Keratinocyte (primary cell): ENCODE measurements at places on chromosomes 3 and 15. TPM values are rescaled to one million over a fixed set of nuclear protein-coding genes. Genes with fewer than 3 reads are reported as not detected.
A peak's percentile ranks its signal among the peaks of the same experiment; 100 is the strongest.

EPHA3 gene
- polyA plus RNA-seq: 0.02 to 0.52 TPM (median 0.13 TPM) in 3 replicates

HEG1 gene
- polyA plus RNA-seq: 10.9 to 20.7 TPM (median 12.7 TPM) in 3 replicates

ISLR2 gene
- polyA plus RNA-seq: not detected in 3 replicates

MCTP2 gene
- polyA plus RNA-seq: 21.2 to 22.4 TPM (median 22.0 TPM) in 3 replicates

DNA sequence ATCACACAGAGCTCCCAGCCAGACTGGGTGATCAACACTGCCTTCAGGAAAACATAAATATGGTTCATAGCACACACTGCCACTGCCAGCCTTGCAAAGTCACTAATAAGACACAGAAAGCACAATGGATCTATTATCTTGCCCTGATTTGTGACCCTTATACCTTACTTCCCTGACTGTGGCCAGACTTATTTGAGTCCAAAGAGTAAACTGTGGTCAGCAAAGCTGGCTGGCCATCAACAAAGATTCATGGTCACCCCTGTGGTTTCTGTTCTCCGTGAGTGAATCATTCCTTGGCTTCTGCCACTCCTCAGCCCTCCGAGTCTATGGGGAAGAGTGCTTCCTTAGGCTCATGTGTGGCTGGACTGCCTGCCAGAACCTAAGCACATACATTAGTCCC lies 437.7 kb downstream of the RAP2B start:
- DNase-seq: no peak

DNA sequence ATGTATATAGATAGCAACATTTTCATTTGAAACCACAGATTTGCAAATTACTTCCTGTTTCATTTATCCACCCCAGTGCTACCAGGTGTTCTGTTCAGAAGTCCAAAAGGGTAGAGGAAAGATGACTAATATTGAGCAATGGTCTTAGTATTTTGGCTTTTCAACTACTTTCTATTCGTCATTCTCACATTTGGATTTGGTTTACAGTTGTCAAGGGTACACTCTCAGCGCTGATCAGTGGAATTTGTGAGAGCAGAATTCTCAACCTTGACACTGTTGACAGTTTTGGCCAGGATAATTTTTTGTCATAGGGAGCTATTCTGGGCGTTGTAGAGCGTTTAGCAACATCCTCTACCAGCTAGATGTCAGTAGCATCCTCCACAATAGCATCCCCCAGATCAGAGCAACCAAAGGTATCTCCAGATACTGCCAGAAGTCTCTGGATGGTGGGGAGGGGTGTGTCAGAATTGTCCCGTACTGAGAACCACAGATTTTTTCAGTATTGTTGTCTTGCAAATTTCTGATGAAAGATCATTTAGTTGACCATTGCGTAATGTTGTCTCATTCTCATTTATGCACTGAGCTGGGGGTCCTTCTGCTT lies 4.2 kb downstream of the HMCES start:
- DNase-seq: peak; percentile 33

DNA sequence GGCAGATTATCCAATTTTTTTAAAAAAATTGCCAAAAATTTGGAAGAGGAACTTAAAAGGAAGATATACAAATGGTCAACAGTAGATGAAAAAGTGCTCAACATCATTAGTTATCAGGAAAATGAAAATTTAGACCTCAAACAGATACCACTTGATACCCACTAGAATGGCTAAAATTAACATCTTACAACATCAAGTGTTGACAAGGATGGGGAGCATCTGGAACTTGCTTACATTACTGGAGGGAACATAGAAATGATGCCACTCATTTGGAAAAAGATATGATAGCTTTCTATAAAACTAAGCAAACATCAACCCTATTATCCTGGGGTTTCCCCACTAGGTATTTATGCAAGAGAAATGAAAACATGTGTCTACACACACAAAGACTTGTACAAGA lies 284.5 kb upstream of the CHRNA7 start:
- no peak for DNase-seq

GRCh38 chr3:134459562-134459961 lies 26.2 kb downstream of the ANAPC13 start:
- no peak for DNase-seq
